ENCODE measurements at places on chromosomes 4 and X.

DNA sequence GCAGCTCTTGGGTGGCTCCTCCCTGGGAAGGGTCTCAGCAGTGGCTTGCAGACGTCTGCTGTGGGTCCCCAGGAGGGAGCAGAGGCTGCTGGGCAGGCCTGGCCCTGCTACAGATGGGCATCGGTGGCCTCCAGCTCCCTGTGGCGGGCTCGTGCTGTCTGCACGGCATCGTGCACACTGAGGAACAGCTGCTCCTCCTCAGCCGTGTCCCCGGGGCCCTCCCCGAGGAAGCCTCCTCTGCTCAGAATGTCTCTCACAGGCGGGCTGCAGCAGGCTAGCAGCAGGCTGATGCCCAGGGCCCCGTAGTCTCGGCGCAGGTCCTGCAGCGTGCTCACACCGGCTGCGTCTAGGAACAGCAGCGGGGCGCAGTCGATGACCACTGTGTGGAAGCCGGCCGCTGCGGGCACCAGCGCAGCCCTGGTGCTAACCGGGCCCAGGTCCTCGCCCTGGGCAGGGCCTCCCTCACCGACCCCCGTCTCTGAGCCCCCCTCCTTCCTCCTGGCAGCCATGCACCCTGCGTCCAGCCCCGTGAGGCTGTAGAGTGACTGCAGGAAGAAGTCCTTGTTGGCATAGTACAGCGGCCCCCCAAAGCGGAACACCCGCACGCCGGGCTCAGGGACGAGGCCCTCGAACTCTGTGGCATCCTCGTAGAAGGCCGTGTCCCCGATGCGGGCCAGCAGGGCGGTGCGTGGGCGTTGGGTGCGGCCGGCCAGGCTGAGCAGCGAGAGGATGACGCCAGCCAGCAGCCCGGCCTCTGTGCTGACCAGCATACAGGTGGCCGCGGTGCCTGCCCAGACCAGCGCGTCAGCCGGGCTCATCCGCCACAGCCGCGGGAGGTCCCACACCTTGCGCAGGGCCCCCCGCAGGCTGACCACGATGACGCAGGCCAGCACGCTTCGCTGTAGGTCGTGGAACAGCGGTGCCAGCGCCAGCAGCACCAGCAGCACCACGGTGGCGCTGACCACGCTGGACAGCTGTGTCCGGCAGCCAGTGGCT is 2.2 kb downstream of the IDUA start:
- DNase-seq = no peak

DNA sequence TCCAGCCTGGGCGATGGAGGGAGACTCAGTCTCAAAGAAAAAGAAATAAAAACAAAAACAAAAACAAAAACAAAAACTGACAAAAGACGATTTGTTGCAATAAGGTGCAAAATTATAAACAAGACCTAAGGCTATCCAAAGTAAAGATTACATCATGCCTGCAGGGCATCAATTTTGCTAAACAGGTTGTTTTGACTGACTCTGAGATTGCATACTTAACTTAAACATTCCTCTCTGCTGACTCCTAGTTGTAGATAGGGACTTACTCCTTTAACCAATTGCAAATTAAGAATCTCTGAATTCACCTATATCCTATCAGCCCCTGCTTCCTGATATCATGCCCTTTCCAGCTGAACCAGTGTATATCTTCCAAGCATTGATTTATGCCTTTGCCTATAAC is 2687.3 kb downstream of the PCDH7 start:
- DNase-seq = peak; percentile 45

- DNase-seq = peak; percentile 45
Measured at GRCh38 chr4:153785910-153786721, 2.8 kb downstream of the SFRP2 start.

DNA sequence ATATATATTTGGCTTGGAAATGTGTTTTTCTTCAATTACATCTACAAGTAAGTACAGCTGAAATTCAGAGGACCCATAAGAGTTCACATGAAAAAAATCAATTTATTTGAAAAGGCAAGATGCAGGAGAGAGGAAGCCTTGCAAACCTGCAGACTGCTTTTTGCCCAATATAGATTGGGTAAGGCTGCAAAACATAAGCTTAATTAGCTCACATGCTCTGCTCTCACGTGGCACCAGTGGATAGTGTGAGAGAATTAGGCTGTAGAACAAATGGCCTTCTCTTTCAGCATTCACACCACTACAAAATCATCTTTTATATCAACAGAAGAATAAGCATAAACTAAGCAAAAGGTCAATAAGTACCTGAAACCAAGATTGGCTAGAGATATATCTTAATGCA is 26.1 kb downstream of the NUDT6 start:
- DNase-seq = no peak

- DNase-seq = no peak
Measured at GRCh38 chr4:180734753-180735432, 1508.3 kb upstream of the TENM3 start.

Data from epithelial cell of esophagus (primary cell).